ENCODE measurements at places on chromosomes 4 and X.

DNA sequence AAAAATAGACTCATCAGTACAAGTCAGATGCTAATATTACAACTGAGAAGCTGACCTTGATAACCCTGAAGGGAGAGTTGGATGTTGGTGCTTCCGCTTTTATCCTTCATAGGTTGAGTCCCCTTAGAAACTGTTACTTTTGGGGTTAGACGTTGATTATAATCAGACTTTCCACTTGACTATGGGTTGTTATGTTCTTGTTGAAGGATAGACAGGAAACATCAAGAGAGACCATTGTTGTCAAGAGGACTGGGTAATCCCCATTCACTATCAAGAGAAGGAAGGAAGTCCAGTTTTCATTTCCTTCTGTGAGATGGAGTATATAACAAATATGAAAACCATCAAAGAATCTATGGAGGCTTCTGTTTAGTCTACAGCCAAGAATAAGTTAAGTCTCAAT is 229.9 kb upstream of the AFF2 start:
- DNase-seq, result no peak

DNA sequence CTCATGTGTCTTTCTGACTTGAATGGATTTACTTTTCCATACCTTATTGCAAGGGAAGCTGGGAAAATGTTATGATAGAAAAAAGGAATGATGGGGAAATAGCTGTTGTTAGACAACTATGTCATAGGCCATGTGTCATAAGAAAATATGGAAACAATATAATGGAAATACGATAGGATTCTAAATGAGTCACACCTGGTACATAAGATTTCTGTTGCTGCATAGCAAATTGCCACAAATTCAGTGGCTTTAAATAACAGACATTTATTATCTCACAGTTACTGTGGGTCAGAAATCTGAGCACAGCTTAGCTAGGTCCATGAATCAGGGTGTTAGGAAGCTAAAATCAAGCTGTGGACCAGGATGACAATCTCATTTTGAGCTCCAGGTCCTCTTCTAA is 44.6 kb upstream of the ANKRD50 start:
- DNase-seq, result no peak

- no peak for DNase-seq
Measured at GRCh38 chr4:187270154-187270553, 546.5 kb upstream of the FAT1 start.

DNA sequence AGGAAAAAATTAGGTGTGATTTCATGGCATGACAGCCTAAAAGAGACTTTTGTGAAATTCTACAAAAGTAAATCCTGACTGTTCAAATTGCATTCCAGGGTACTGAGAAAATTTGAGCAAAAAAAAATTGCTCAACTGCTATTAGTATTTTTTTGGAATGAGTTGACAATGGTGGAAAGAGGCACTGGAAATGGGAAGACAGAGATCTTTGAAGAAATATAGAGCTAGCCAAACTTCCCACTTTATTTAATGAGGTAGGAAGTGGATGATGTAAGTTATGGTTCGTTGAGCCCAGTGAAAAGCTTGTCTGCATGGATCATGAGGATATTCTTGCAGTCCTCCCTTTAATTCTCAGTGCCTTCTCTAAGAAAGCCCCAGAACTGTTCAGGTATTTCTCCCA is 183.8 kb downstream of the PTTG2 start:
- DNase-seq, result no peak

- no peak for DNase-seq
Measured at GRCh38 chr4:152281211-152281610, 254.7 kb downstream of the FBXW7 start.

DNA sequence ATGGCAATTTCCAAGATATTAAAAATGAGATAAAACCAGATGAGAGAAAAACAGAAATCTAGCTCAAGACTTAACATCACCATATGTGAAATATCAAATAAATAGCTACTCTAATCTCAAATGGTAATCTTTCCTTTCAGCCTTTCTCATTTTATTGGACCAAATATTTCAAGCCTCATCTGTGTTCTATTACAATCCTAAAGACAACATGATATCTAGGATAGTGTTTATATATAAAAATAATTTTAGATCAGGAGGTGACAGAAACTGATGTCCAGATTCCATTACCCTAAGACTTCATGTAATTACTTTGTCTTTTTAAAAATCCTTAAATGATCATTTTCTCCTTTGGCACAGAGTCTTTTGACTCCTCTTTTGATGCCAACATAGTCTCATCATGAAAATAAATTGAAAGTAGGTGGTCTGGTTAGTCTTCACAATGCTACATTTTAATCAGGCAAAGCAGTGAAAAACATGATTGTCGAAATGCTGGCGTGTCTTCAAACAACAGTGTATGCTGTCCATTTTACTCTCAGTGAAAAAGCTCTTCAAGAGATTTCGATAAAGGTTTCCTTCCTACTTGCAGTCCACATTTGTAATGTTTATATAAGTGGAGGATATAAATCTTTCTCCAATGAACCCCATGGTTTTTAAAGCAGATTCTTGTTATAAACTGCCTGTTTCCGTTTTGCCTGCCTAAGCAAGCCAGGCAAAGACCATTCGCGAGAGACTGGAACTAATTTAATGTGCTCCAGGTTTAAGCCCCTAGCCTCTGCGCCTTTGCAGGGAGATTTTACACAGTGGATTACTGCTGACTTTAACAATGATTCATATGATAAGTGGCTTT is 169.8 kb downstream of the SCFD2 start:
- DNase-seq, result no peak

DNA sequence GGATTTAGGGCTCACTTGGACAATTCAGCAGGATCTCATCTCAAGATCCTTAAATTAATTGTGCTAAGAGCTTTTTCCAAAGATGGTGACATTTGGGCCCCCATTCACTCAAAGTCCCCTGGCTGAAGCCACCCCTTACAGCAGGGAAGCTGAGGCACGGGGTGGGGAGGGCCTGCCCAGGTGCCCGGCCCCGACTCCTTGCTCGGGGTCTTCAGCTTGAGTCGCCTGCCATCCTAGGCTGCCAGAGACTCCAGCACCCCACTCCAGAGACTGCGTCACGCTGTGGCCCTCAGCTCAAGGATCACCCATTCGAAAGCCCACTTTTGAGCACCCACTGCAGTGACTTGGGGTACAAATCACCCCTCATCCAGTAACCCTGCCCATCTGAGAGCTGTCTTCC is 39.2 kb upstream of the GPR78 start:
- DNase-seq, result no peak

GRCh38 chr4:166895771-166896170 is 338.5 kb downstream of the SPOCK3 start:
- DNase-seq, result no peak

DNA sequence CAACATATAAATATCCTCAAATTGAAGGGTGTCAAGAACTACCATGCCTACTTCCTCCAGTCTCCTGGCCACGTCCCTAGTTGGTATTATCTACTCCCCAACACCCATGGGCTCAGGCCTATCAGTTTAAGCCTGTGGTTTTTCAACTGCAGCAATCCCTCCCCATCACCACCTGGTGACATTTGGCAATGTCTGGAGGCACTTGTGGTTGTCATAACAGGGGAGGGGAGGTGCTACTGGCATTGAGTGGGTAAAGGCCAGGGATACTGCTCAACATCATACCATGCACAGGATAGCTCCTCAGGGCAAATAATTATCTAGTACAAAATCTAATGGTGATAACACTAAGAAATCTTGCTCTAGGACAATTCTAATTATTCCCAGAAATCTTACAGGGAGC is 95.3 kb downstream of the COMMD8 start:
- no peak for DNase-seq

DNA sequence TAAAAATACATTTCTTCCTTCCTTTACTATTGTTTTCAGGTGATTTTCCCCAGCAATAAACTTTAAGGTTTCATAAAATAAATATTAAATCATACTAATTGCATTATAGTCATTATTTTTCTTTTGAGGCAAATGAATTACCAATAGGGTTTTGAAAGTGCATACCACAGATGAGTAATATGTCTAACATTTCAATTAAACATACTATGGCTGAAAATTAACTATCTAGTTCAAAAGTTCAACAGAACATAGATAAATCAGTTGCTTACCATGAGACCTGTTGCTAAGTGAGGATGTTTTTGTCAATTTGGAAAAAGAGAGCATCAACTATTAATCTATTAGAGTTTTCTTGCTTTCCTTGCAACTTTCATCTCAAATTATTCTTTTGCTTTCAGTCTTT is 35.0 kb downstream of the NPY5R start:
- DNase-seq, result no peak

DNA sequence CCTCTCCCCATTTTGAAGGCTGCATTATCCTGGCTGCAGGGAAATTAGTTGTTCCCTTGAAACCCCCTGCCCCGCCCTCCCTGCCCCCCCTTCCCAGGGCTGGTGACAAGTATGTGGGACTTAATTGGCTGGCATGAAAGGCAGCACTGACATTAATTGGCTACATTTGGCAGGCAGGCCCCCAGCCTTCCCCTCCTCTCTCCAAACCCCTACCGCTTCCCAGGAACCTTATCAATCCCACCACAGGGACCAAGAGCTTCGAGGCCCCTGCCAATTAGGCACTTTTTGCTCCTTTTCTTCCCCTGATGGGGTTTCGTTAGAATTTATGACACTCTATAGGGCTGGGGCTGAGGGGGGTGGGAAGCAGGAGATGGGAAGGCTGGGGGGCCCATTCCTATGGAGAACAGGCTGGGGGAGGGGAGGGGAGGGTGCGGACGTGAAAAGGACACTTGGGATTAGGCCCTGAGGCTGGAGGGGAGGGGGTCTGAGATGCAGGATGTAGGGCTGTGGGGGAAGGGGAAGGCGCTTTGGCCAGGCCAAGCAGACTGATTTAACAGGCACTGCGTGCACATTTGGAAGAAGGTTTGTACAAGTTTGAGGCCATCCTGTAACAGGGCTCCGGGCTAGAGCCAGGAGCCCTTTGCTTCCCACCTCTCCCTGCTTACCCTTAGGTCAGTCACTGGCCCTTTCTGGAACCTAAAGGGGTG is 52.2 kb downstream of the EFNB1 start:
- DNase-seq, result no peak

GRCh38 chr4:127521463-127521862 is 111.3 kb upstream of the INTU start:
- no peak for DNase-seq

DNA sequence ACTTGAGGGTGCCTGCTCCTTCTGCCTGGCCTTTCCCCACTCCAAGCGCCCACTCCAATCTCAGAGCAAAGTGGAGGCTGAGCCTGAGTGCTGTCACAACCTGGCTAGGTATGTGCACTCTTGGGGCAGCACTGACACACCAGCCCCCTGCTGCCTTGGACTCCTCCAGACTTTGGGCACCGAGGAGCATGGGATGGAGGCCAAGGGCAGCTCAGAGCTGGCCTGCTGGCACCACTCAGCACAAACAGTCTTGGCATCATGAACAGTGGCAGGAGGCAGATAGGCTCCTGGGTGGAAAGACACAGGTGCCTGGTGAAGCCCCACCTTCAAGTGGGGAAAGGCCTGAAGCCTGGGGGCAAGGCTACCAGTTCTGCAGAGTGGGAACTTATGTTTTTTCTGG is 91.8 kb downstream of the KCNIP4 start:
- no peak for DNase-seq

DNA sequence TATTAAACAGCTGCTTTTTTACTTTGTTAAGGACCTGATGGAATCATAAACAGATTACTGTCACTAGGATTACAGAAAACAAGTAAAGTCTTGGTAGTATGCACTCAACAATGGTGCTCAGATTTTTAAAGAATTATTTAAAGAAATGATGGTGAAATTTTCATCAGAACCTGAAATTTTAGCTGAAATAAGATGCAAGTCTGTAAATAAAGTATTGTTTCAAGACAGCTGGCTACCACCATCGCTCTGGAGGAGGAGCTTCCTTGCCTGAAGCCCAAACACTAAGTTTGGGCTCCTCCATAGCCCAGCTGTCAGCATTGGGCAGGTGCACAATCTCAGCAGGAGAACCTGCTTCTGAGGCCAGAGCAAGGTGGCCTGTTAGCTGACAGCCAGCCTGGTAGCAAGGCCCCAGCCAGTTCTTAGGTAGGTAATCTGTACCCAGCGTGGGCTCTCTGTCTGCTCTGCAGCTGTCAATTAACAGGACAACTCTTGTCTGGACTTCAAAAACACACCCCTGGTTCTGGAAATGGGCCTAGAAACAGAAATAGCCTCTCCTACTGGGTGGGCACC is 4.6 kb downstream of the GAB1 start:
- DNase-seq, result peak; percentile 50

- no peak for DNase-seq
Measured at GRCh38 chr4:70715097-70715496, 6.7 kb upstream of the RUFY3 start.

DNA sequence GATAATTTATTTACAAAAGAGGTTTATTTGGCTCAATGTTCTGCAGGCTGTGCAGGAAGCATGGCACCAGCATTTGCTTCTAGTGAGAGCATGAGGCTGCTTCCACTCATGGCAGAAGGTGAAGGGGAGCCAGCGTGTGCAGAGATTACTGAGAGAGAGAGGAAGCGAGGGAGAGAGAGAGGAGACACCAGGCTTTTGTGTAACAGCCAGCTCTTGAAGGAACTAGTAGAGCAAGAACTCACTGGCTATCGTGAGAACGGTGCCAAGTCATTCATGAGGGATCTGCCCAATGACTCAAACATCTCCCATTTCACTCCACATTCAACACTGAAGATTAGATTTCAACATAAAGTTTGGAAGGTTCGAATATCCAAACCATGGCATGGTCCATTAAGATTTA is 12.7 kb downstream of the GUCY1A1 start:
- DNase-seq, result no peak

DNA sequence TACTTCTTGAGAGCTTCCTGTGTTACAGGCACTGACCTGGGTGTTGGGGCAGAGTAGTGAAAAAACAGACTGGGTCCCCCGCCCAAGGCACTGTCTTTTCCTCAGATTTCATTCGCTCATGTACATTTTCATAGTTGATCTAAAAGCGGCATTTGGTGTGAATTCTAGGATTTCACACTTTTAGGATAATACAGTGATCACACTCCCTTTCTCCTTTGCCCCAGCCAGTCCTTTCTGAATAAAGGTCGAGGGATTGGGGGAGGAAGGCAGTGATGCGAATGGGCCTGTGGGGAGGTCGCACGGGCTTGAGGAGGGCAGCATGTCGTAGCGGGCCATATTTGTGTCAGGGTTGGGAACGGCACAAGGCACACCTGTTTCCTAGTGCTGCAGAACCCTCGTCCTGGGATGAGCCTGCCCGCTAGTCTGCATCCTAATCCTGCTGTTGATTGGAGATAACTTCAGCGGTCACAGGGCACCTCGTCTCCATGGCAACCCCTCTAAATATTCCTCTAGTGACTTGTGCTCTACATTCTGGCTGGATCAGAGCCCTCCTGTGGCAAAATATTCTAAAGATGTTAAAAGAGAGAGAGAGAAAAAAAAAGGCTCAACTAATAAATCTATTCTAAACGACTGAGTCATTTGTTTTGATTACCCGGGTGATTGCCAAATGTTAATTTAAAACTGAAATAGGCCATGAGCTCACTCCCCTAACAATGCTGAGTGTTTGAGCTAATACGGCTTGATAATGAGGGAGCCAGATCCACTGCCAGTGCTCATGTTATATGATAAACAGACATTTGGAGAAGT is 21.8 kb downstream of the FHL1 start:
- no peak for DNase-seq

- no peak for DNase-seq
Measured at GRCh38 chr4:24117975-24118374, 228.1 kb upstream of the PPARGC1A start.
